ENCODE measurements at places on chromosomes 6 and 20. TPM values are rescaled to one million over a fixed set of nuclear protein-coding genes. Genes with fewer than 3 reads are reported as not detected.

DNA sequence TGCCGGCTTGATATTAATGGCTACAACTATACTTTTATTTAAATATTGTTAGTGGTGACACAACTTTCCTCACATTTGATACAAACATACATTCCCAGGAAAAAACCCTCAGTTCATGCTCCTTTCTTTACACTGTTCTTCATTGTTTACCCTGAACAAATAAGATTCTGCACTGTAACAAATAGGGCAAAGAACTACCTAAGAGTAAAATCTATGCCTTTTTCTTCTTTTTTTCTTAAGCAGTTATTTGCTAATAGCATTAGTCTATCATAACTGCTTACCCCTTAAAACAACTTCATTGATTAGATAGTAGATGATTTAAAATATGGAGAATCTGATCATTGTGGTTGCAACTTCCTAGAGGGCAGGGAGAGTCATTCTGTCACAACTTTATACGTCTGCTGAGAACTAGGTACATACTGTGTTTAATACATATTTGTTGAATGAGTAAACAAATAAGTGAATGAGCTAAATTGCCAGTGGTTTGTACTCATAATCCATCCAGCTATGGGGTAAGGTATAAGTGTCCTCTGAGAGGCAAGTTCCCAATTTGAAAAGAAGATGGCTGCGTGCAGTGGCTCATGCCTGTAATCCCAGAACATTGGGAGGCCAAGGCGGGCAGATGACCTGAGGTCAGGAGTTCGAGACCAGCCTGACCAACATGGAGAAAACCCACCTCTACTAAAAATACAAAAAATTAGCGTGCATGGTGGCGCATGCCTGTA is 161.0 kb downstream of the CDK19 start:
- DNase-seq = no peak
- H3K27me3 ChIP-seq = no peaks in the 10 kb centered on the region
- no peak overlapping the region for H3K4me3 ChIP-seq
- H3K4me1 ChIP-seq = no peaks in the 10 kb centered on the region
- no peak overlapping the region for H3K27ac ChIP-seq

- H3K36me3 ChIP-seq = no peaks in the 10 kb centered on the region
- H3K27me3 ChIP-seq = no peaks in the 10 kb centered on the region
- DNase-seq = no peak
- H3K4me3 ChIP-seq = no peak overlapping the region
Observed at GRCh38 chr6:140052736-140053729, 678.6 kb upstream of the CITED2 start.

LRRC73 gene
- not detected for total RNA-seq

DNA sequence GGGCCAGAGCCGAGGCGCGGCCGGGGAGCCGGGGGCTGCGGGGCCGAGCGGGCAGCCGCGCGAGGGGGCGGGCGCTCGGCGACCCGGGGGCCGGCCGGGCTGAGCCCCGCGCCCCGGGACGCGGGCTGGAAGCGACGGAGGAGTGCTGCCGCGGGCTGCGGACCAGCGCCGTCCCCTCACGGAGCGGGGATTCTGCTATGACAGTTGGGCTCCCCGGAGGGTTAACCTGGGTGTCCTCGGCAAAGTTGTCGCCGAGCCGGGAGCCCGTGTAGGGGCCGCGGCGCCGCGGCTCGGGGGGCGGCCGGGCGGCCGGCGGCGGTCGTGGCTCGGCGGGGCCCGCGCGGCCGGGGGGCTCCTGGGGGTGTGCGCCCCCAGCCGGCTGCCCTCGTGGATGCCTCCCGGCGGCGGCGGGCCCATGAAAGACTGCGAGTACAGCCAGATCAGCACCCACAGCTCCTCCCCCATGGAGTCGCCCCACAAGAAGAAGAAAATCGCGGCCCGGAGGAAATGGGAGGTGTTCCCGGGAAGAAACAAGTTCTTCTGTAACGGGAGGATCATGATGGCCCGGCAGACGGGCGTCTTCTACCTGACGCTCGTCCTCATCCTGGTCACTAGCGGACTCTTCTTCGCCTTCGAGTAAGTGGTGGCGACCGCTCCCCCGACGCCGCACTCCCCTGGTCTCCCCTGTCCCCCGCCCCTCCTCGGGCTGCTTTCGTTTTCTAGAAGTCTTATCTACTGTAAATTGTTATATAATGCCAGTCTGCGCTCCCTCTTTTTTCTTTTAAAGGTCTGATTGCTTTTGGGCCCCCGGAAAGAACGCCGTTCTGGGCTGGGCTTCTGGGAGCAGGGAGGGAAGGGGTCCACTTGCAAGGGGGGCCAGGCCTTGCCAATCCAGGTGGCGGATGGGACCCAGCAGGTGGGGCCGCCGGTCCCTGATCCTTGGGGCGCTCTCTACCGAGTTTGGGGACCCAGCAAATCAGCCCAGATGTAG is 936 bp downstream of the ZDHHC14 start:
- no peak for DNase-seq
- peak overlapping the region; percentile 91 for H3K27ac ChIP-seq
- peak overlapping the region; percentile 85 for H3K4me3 ChIP-seq
- H3K4me1 ChIP-seq = peaks cover 25% of the 10 kb centered on the region
- H3K36me3 ChIP-seq = no peaks in the 10 kb centered on the region

GRCh38 chr6:145323646-145324045 is 411.7 kb downstream of the EPM2A start:
- DNase-seq = no peak
- H3K27ac ChIP-seq = no peak overlapping the region
- H3K36me3 ChIP-seq = no peaks in the 10 kb centered on the region
- H3K4me3 ChIP-seq = no peak overlapping the region
- no peaks in the 10 kb centered on the region for H3K4me1 ChIP-seq

GRCh38 chr6:15504581-15505350 is 158.1 kb downstream of the DTNBP1 start:
- no peaks in the 10 kb centered on the region for H3K36me3 ChIP-seq
- peak; percentile 93 for DNase-seq
- no peaks in the 10 kb centered on the region for H3K27me3 ChIP-seq
- peak overlapping the region; percentile 43 for H3K27ac ChIP-seq
- H3K4me3 ChIP-seq = no peak overlapping the region

DNA sequence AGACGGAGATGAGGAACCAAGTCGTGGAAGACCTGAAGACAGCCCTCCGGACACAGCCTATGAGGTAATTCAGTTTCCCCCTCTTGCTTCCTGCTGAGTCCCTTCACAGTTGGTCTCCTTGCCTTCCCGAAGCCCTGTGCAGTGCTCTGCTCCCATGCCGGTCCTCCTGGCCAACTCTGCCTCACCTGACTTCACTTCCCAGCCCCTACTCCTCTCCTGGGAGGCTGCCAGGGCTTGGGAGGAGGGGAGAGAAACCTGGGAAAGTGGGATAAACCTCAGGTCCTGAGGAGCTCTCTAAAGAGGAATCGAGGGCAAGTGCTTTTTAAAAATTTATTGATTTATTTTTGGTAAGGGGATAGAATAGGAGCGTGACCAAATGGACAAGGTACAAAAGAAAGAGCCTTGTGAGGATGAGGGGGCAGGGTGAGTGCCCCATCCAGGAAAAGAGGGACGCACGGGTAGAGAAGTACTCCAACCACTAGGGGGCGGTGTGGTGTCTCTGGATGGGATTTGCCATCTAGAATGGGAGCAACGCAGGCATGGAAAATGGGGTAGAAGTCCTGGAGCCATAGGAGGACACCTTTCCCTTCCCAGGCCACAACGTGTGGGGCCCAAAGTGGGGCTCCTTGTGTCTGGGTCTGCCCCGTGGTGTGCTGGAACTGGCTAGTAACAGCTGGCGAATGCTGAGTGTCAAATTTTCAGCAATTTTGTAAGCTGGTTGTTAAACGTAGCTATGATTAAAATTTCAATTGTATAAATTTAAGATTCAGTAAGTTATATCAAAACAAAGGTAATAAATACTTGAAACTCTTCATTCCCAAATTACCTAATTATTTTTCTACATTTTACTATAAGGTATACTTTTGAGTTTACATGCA is 69.0 kb downstream of the MOCS1 start:
- no peaks in the 10 kb centered on the region for H3K4me1 ChIP-seq
- peaks cover 27% of the 10 kb centered on the region for H3K36me3 ChIP-seq
- H3K27ac ChIP-seq = no peak overlapping the region
- H3K4me3 ChIP-seq = no peak overlapping the region
- no peak for DNase-seq
- H3K27me3 ChIP-seq = no peaks in the 10 kb centered on the region

Data from vagina (tissue), 2 donors.